ENCODE measurements at places on chromosomes 11 and 22.

DNA sequence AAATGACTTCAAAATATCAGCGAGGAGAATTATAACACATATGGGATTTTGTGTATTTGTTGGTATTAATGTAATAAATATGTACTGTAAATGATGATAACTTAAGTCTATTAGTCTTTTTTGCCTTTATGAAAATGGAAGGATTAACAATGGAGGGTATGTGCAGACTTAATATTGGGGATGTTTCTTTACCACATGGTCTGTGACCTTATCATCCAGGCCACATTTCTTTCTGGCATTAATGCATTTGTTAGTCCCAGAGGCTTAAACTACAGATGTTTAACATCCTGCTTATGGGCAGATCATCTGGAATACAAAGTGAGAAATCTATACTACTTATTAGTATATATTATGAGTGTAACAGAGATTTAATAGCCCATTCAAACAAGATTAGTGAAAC lies 64.6 kb downstream of the SOX6 start:
- DNase-seq, result no peak

GRCh38 chr22:49650336-49651241 lies 177.1 kb downstream of the BRD1 start:
- DNase-seq, result no peak

- DNase-seq, result peak; percentile 73
Observed at GRCh38 chr22:37607010-37607934, 1.4 kb upstream of the GGA1 start.

DNA sequence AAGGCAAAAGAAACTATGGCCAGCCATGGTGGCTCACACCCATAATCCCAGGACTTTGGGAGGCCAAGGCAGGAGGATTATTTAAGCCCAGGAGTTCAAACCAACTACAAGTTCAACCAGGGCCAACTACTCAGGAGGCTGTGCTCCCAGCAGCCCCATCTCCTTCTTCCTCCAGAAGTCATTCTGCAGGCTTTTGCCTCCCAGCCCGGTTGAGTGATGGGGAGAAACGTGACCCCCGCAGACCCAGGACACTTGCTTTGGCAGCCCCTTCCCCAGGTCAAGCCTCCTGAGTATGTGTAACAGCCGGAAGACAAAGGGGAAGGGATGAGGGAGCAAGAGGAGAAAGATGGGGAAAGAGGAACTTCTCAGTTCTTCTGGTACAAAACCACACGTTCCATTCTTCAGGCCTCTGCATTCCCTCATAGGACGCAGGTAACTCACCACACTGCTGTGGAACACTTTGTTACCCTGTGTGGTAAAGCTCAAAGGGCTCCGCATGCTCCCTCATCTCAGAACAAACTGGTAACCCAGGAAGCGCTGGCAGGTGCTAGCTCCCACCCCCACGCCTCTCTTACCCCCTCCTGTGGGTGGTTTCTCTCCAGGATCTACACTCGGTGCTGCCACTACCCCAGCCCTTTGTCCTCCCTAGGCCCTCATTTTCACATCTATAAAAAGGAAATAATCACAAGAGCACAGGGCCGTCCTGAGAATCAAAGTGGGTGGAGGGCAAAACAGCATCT lies 4.0 kb downstream of the SULT4A1 start:
- DNase-seq, result no peak

DNA sequence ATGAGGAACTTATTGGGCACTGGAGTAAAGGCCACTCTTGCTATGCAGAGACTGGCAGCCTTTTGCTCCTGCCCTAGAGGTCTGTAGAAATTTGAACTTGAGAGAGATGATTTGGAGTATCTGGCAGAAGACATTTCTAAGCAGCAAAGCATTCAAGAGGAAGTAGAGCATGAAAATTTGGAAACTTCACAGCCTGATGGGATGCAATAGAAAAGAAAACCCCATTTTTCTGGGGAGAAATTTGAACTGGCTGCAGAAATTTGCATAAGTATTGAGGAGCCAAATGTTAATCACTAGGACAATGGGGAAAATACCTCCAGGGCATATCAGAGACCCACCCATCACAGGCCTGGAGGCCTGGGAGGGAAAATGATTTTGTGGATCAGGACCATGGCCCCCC lies 29.9 kb upstream of the CD44 start:
- DNase-seq, result no peak

- DNase-seq, result no peak
Observed at GRCh38 chr11:1630271-1630670, 696 bp downstream of the KRTAP5-5 start.

- peak; percentile 77 for DNase-seq
Observed at GRCh38 chr22:29072193-29072978, 449 bp upstream of the KREMEN1 start.

- no peak for DNase-seq
Observed at GRCh38 chr11:73493956-73494598, 103.8 kb downstream of the FAM168A start.

DNA sequence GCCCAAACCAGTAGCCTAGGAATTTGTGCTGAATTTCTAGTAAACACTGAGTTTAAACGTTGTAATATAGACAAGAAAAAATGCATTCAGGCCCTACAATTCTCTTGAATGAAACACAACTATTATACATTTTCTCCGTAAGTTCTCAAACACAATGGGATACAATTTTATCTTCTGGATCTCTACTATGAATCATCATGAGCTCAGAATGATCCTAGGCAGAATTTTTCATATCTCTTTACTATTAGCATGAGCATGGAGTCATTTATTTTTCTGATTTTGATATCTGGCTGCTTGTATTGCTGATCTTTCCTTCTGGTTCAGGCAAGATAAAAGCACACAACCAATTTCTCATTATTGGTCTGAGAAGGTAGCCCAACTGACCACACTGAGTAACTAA lies 1123.4 kb upstream of the RAG2 start:
- DNase-seq, result no peak

DNA sequence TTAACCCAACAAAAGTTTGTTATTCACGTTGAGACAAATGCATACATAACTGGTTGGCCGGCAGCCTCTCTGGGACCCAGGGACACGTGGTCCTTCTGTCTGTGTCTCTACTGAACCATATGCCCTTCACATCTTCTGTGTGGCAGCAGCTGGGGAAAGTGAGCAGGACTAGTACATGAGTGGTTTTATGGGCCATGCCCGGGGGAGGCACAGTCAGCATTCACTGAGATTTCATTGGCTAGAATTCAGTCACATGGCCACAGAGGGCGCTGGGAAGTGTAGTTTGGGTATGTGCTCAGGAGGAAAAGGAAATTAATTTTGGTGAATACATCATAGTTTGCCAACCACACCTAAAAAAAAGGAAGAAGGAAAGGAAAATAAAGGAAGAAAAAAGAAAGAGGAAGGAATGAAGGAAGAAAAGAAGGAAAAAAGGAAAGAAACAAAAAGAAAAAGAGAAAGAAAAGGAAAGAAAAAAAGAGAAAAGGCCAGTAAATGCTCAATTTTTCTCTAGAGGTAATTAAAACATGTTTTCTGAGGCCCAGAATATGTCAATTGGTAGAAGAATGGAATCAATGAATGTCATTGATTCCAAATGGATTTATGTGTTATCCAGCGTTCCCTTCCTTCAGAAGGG lies 55.9 kb upstream of the KIRREL3 start:
- no peak for DNase-seq

- DNase-seq, result no peak
Observed at GRCh38 chr11:2524446-2525165, 79.8 kb downstream of the KCNQ1 start.

- DNase-seq, result no peak
Observed at GRCh38 chr11:326842-327580, 6.4 kb upstream of the IFITM3 start.

DNA sequence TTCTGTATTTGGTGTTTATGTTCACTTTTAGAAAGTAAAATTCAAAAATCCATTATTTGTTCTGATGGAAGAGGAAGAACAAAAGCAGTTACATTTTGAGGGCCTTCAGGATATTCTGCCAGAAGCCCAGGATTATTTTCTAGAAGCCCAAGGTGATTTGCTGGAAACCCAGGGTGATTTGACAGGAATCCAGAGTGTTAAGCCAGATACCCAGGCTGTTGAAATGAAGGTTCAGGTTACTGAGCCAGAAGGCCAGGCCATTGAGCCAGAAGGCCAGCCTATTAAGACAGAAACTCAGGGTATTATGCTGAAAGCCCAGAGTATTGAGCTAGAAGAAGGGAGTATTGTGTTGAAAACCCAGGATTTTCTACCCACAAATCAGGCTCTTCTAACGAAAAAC lies 33.1 kb downstream of the CCDC15 start:
- no peak for DNase-seq

GRCh38 chr11:131179836-131180235 lies 190.6 kb upstream of the NTM start:
- DNase-seq, result no peak

- DNase-seq, result no peak
Observed at GRCh38 chr11:101555366-101555765, 28.4 kb downstream of the TRPC6 start.

DNA sequence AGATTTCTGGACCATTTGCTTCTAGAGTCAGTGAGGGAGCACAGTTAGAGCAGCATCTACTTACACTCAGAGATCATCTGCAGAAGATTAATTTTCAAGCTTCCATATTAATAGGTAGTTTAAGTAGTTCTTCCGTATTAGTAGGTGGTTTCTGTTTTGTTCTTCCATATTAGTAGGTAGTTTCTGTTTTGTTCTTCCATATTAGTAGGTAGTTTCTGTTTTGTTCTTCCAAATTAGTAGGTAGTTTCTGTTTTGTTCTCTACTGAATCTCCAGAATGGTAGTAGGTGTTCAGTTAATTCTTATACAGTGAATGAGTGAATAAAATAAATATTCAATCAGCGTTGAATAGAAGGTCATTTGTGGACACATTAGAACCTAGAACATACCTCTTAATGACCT lies 175.7 kb downstream of the TMEM135 start:
- DNase-seq, result no peak

DNA sequence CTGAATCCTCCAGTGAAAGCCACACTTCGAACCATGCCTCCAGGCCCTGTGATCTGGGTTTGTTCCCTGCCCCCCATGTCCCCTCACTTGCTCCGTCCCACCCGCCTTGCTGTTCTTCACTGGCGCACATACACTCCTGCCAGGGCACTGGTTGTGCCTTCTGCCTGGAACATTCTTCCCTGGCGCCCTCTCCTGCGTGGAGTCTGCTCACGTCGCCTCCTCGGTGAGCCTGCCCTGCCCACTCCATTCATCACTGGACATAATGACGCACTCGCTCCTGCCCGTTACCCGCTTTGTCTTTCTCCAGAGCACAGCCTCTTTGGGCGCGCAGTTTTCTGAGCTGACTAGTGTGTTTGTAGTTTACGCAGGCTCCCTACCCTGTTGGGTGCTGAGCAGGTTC lies 21.0 kb upstream of the MIEF1 start:
- no peak for DNase-seq

DNA sequence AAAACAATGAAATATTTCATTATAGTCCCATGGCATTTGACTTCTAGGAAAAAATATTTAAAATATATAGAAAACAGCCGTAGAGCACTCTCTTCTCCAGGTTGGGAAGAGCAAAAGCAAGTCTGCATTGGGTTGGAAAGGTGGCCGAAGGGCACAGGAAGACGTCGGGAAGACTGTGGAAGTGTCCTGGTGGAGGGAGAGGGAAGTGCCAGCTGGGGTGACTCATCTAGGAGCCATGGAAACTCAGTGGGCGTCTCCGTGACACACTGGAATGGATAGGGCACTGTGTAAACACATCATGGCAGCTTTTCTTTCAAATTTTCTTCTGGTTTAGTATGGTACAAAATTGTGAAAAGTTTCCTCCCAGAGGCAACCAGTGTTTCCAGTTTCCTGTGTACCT lies 12.7 kb downstream of the GTPBP1 start:
- DNase-seq, result no peak

GRCh38 chr11:44601471-44602370 lies 36.3 kb downstream of the CD82 start:
- peak; percentile 24 for DNase-seq

- no peak for DNase-seq
Observed at GRCh38 chr11:91173701-91174100, 950.9 kb upstream of the CHORDC1 start.

DNA sequence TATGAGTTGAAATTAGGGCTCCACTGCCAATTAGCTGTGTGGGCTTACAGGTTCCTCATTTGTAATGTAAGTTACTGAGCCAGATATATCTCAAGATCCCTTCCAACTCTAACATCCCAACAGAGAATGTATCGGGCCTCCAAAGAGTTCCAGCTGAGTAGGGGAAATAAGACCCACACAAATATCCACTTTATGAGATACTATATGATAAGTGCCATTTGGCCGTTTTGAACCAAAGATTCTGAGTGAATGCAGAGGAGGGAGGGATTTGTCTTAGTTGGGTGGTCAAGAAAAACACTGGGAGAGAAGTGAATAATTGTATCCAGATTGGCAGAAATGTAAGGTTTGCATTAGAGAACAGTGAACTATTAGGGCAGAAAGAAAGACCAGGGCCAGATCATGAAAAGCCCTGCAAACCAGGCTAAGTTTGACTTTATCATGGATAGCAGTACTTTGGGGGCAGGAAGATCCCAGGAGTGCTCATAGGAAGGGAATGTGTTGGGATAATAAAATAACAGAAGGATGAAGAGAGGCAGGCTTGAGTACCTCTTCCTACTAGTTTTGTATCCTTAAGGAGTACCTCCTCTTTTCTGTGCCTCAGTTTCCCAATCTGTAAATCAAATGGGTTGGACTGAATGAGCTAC lies 63.9 kb downstream of the RPL27A start:
- no peak for DNase-seq

GRCh38 chr22:37892566-37893335 lies 13.3 kb upstream of the MICALL1 start:
- DNase-seq, result no peak

DNA sequence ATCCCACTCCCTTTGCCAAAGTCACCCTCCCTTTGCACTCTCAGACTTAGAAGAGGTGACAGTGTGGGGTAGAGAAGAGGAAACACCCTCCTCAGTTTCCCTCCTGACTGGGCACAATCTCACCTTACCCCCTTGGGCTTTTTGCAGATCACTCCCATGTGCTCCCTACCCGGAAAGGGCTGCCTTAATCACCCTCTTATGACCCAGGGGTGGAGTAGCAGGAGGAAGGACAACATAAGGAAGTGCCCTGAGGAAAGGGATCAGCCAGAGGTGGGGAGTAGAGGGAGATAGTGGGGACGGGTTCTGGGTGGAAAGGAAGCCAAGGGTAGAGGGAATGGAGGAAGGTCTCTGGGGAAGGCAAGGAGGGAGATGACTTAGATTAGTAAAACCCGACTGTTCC lies 52.0 kb downstream of the NRXN2 start:
- no peak for DNase-seq

DNA sequence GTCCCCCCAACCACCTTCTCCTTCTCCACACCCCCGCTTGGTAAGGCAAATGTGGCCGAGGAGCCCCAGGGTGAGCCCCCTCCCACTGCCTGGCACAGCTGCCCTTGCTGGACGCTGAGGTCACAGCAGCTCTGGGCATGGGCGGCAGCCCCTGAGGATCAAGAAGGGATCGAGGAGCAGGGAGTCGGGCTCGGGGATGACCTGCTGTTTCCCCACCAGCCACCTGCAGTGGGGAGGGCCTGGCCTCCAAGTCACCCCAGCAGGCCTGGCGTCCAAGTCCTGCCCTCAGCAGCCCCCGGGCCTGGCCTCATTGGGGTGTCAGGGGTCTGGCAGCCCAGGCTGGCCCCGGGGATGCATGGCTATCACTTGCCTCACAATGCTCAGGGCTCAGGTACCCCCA lies 23.7 kb downstream of the MUC5AC start:
- no peak for DNase-seq
